Activated CD8-positive, alpha-beta memory T cell treated with anti-CD3 and anti-CD28 coated beads for 4 hours (primary cell): ENCODE measurements at places on chromosomes 5 and 9.

- DNase-seq: peak; percentile 6
Measured at GRCh38 chr9:111926421-111926875, 29.8 kb downstream of the UGCG start.

GRCh38 chr5:149940077-149940574 lies 4.5 kb downstream of the PDE6A start:
- no peak for DNase-seq

DNA sequence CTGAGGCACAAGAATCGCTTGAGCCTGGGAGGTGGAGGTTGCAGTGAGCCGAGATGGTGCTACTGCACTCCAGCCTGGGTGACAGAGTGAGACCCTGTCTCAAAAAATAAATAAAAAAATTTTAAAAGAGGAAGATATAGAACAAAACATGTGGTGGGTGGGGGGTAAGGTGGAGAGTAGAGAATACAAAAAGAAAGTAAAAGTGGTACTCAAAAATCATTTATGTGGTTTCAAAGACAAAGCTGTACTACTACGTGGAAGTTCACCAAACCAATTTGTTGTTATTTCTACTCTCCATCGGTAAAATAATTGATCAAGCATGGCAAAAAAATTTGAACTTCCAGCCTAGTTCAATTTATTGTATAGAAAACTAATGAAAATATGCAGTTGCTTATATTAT lies 8.0 kb upstream of the OR13C3 start:
- no peak for DNase-seq

DNA sequence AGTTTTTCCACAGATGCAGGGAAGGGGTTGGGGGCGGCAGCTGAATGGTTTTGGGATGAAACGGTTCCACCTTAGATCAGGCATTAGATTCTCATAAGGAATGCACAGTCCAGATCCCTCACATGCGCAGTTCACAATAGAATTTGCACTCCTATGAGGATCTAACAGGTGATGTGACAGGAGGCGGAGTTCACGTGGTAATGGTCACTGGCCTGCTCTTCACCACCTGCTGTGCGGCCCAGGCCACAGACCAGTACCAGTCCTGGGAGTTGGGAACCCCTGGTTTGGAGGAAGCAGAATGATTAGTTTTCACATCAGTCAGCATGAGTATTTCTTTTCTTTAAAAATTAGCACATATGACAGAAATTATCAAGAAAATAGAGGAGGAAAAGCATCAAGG lies 26.3 kb downstream of the ANP32B start:
- DNase-seq: no peak
